ENCODE measurements at places on chromosomes 11 and 22.

- DNase-seq = no peak
These were observed 595 bp downstream of the SYVN1 start for GRCh38 chr11:65133724-65134123.

DNA sequence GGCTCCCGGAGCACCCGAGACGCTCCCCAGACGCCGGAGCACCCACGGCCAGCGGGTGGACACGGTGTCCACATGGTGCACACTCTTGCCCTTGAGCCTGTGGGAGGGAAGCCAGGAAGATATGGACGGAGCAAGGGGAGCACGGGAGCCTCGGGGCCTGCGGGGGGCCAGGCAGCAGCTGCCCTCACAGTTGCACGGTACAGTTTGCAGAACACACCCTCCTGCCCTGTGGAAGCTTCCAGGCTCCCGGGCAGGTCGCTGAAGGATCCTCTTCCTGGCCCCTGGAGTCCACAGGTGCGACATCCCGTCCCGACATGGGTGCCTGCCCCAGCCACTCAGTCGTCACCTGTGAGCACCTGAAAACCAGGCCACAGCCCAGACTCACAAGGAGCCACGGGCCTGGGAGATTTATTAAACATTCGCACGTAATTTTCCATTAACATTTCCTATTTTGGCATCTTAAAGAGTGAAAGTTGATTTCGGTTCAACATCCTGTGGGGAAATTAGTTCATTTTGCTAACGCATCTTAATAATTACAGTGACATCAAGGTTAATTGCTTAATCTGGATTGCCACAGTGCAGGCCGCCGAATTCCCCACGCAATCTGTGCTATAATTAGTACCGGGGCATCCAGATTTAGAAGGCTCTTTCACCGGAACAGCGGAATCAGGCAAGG is 253.3 kb downstream of the BRD1 start:
- DNase-seq = no peak

- DNase-seq = peak; percentile 5
These were observed 157.8 kb downstream of the CACNA1I start for GRCh38 chr22:39728236-39728860.

- no peak for DNase-seq
These were observed 565.2 kb downstream of the BUD13 start for GRCh38 chr11:116207421-116208141.

GRCh38 chr22:46381142-46381541 is 45.6 kb downstream of the TRMU start:
- peak; percentile 50 for DNase-seq

GRCh38 chr11:134574425-134574824 is 162.4 kb upstream of the B3GAT1 start:
- no peak for DNase-seq

DNA sequence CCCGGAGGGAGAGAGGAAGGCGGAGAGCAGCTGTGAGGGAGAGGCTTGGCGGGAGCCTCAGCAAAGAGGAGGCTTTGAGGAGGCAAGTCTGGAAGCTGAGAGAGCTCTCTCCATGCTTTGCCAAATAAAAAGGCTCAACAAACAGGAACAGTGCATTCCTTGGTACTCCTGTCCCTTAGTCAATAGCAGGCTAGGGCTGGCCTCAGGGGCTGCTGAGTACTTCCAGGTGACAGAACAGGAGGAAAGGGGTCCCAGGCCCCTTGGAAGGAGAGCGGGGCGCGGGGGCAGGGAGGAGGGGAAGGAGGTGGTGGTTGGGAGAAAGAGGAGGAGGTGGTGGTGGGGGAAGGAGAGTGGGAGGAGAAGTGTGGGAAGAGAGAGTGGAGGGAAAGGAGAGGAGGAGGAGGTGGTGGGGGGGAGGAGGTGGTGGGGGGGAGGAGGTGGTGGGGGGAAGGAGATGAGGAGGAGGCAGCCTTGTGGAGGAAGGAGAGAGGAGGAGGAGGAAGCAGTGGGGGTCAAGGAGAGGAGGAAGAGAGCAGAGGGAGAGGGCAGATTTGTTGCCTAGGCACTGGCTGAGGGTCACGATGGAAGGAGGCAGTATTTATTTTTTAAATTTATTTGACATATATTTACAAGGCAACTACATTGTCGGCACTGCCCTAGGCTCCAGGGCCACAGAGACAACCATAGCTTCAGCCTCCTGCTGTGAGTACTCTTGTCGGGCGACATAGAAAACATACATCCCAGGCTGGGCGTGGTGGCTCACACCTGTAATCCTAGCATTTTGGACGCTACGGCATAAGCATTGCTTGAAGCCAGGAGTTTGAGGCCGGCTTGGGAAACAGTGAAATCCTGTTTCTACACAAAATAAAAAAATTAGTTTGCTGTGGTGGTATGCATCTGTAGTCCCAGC is 74.2 kb upstream of the ZBED5 start:
- no peak for DNase-seq

- peak; percentile 85 for DNase-seq
These were observed 154.9 kb upstream of the NAV2 start for GRCh38 chr11:19557720-19558140.

- no peak for DNase-seq
These were observed 81.2 kb downstream of the OR5AK2 start for GRCh38 chr11:57069942-57070341.

- peak; percentile 92 for DNase-seq
These were observed at the start of gene RRP7A for GRCh38 chr22:42519525-42520401. TSS of gene RRP7A (minus strand) at chr22:42519796. CDS start at chr22:42519786, 10 bp downstream.

DNA sequence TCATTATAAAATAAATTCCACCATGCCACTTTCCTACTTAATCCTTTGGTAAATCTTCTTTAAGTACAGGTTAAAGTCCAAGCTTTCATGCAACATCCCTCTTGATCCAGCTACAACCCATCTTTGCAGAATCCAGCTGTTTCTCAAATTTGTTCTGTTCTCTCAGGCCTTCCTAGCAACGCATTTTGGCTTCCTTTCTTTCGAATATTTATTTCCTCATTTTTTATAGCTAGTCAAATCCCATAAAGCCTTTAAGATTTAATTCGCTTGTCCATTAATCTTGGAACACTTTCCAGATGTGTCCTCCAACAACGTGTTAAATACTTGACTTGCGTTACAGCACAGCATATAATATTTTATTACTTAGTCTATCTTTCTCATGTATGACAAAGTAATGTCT is 600.1 kb upstream of the CHORDC1 start:
- no peak for DNase-seq

GRCh38 chr11:113684496-113684895 is 21.6 kb downstream of the TMPRSS5 start:
- DNase-seq = no peak

- no peak for DNase-seq
These were observed 37.2 kb downstream of the PPP6R3 start for GRCh38 chr11:68497761-68498160.

DNA sequence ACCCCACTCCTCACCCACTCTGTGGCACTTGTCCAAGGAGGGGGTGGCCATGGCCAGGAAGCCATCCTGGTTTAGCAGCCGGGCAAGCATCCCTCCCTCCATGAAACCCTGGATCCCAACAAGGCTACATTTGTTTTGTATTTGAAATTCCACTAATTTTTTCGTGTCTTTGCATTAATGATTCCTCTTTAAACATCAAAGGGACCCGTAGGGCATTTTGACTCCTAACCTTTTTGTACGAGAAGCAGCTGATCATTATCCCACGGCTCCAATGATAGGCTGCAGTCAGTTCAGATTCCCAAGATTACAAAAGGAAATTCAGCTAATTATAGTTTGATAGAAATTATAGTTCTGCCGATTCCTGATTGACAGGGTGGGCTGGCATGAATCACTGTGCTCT is 10.7 kb downstream of the MYEOV start:
- DNase-seq = no peak

- no peak for DNase-seq
These were observed 14.3 kb downstream of the TTC38 start for GRCh38 chr22:46281866-46282678.

- DNase-seq = no peak
These were observed 35.6 kb downstream of the RNF169 start for GRCh38 chr11:74784234-74784633.

- DNase-seq = no peak
These were observed 25.2 kb downstream of the LIF start for GRCh38 chr22:30221121-30221992.

- no peak for DNase-seq
These were observed 31.9 kb upstream of the UPB1 start for GRCh38 chr22:24463071-24463760.

- peak; percentile 87 for DNase-seq
These were observed 27.8 kb upstream of the AMOTL1 start for GRCh38 chr11:94740083-94741021.

GRCh38 chr11:65555693-65556231 is 2.4 kb downstream of the LTBP3 start:
- DNase-seq = peak; percentile 91

DNA sequence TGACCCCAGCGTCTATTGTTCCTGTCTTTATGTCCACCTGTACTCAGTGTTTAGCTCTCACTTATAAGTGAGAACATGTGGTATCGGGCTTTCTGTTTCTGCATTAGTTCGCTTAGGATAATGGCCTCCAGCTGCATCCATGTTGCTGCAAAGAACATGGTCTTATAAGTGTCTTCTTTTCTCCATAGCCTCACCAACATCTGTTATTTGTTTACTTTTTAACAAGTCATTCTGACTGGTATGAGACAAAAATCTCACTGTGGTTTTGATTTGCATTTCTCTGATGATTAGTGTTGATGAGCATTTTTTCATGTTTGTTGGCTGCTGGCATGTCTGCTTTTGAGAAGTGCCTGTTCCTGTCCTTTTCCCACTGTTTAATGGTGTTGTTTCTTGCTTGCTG is 21.7 kb upstream of the SLN start:
- DNase-seq = no peak

GRCh38 chr22:33575771-33576170 is 344.5 kb downstream of the LARGE1 start:
- no peak for DNase-seq

DNA sequence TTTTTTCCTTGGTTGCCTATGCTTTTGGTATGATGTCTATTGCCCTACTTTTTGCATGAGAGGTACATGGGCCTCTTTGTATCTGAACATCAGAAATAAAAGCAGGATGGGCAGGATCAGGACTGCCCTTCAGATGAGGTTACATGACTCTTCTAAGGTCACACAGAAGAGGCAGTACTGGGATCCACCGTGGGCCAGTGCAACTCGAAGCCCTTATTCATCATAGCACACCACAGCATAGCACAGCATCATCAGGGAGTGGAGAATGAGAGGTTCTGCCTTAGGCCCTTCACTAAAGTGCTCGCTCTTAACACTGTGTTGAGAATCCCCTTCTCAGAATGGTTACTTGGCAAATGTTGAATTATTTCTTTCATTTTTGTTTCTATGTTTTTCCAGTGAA is 88.3 kb downstream of the C22orf31 start:
- DNase-seq = no peak

DNA sequence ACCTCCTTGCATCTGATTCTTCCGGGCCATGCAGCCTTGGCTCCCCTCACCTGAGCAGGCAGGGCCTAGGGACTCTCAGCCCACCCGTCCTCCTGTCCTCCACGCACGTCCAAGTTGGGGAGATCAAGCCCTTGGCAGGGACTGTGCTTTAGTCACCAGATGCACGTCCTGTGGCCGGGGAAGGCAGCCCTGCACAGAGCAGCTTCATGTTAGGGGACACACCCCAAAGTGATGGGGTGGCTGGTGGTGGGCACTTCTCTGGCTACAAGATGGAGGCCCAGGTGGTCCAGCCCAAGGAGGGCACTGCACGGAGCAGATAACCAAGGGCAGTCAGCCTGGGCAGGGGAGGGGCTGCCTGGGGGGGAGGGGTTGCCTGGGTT is 1.2 kb downstream of the MUC5B start:
- no peak for DNase-seq

DNA sequence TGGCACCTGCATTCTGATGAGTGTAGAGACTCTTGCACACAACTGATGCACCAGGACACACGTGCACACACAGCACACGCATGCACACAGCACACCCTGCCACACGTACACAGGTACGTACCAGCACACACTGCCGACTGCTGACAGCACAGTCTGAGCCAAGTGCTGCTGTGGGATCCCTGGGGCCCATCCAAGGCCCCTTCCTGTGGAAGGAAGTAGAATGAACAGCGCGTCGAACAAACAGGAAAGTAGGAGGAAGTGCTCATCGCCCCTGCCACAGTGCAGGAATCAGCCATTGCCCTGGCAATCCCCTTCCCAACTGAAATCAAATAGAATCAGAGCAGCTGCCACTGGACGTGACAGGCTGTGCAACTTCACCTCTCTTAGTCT is 57.9 kb downstream of the CD82 start:
- no peak for DNase-seq

GRCh38 chr22:38056969-38057891 is at the start of gene PICK1:
TSS of gene PICK1 (plus strand) at chr22:38057404. CDS start at chr22:38057810, 406 bp downstream.
- peak; percentile 92 for DNase-seq

GRCh38 chr11:2870969-2871680 is 14.4 kb downstream of the CDKN1C start:
- DNase-seq = no peak

DNA sequence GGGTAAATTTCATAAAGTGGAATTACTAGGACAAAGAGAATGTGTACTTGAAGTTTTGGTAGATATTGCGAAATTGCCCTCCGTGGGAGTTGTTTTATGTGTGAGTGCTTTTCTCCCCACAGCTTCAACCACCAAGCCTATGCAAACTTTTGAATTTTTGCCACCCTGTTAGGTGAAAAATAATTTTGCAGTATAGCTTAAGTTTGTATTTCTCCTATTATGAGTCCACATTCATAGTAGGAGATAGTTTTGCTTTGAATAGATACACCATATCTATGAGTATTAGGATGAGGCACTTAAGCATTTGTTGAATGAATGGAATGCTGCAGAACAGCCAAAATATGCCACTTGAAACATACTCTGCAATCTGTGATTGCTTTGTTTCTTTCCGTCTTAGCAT is 43.6 kb downstream of the UVRAG start:
- peak; percentile 54 for DNase-seq

DNA sequence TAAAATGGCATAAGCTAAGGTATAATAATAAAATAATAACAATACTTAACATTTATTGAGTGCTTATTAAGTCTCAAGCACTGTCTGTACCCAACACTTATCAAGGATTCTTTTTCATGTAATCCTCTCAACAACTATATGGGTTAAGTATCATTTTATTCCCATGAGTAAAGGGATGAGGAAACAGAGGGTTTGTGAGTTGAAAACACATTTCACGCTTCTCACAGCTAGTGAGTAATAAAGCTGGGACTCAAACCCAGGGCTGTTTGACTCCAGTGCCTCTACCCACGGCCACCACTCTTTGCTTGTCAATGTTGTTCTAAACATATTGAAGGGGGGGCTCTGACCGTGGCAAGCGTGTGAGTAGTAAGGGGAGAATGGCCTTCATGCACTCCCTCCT is 8.7 kb downstream of the CD3E start:
- DNase-seq = no peak

GRCh38 chr11:110858547-110858921 is 146.3 kb upstream of the ARHGAP20 start:
- DNase-seq = peak; percentile 52

GRCh38 chr11:80849253-80849652 is 1408.4 kb upstream of the TENM4 start:
- no peak for DNase-seq

- no peak for DNase-seq
These were observed 52.6 kb upstream of the CD82 start for GRCh38 chr11:44512818-44513217.

DNA sequence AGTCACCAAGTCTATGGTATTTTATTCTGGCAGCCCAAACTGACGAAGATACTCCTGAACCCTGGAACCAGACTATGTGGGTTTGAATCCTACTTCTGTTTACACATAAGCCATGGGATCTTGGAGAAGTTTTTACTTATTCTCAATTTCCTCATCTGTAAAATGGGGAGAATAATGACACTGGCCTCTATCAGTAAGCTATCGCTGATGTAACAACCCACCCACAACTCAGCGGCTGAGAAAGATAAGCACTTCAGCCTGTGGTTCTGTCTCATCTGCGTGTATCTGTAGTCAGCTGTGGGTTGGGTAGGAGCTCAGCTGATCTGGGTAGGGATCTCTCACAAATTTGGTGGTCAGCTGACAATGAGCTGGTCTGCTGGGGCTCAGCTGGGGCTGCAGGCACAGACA is 68.0 kb upstream of the ALX4 start:
- DNase-seq = no peak

Data from AG20443 (cell line).